ENCODE measurements at places on chromosomes 1 and 21.

- DNase-seq = no peak
Observed at GRCh38 chr21:40985370-40985769, 138.4 kb upstream of the DSCAM start.

DNA sequence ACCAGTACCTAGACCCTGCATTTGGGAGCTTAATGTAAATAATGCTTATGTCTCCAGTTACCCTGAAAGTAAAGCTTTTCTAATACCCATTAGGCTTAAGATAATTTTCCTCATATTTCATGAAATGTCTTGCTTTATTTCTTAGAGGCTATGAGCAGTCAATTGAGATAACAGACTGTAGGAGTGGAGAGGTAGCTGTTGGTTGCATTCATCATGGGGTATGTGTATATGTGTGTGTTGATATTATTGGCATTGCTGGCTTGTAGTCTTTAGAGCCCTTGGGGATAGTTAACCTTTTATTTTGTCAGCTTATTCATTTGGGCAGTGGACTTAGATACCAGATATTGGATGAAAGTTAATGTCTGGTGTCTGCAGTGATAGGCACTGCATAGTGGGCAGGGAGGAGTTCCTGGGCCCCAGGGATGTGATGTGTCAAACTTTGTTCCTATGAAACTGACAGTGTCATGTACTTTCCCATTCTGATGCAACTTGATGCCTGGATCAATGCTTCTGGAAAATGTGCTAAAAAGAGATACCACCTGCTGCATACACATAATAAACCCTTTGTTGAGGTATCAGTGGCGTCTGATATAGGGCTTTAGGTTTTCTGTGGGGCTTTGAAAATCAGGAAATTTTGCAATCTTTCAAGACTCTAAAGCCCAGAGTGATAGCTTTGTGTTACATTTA is 83.9 kb downstream of the MAST2 start:
- no peak for DNase-seq

DNA sequence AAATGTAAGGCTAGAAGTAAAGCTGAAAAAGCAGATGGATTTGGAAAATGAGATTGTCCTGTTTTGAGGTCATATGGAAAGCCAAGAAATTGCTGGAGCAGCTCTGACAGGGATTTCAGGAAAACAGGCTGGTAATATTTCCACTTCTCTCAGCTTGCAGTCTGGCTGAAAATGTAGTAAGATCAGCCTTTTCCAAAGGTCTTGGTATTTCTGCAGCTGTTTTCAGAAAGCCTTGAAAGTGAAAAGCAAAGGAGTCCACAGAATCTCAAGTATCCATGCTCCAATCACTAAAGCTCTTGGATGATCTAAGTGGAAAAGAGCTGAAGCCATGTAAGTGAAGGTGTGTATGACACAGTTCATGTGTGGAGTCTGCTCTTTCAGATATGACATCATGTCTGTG is 41.6 kb upstream of the APOBEC4 start:
- no peak for DNase-seq

GRCh38 chr1:35210321-35211119 is 17.6 kb upstream of the SFPQ start:
- DNase-seq = no peak

DNA sequence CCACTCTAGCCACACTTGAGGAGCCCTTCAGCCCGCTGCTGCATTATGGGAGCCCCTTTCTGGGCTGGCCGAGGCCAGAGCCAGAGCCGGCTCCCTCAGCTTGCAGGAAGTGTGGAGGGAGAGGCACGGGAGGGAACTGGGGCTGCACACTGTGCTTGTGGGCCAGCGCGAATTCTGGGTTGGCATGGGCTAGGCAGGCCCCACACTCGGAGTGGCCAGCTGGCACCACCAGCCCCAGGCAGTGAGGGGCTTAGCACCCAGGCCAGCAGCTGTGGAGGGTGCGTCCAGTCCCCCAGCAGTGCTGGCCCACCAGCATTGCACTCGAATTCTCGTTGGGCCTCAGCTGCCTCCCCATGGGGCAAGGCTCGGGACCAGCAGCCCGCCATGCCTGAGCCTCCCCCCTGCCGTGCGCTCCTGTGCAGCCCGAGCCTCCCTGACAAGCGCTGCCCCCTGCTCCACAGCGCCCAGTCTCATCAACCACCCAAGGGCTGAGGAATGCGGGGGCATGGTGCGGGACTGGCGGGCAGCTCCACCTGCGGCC is 785.9 kb upstream of the TPTE start:
- DNase-seq = no peak

- no peak for DNase-seq
Observed at GRCh38 chr1:201498621-201499020, 8.3 kb downstream of the CSRP1 start.

DNA sequence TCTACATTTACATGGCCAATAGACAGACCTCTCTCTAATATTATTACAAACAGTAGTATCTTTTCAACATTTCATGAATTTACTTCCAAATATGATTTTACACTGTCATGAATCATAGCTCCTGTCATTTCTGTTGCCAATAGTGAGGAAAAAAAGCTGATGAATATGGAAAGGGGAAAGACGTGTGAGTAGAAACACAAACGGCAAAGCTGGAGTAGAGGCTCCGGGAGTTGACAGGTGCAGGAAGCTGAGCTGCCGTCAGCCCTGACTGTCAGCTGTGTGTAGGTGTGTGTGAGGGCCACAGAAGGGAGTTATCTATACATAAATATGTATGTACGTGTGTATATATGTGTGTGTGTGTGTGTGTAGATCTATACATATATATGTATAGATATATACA is 416.9 kb downstream of the ZP4 start:
- DNase-seq = no peak

GRCh38 chr1:38235705-38236104 is 189.1 kb upstream of the POU3F1 start:
- no peak for DNase-seq

- DNase-seq = peak; percentile 66
Observed at GRCh38 chr1:236058141-236058934, 6.6 kb downstream of the NID1 start.

- DNase-seq = no peak
Observed at GRCh38 chr1:85325920-85326319, 49.5 kb upstream of the BCL10 start.

DNA sequence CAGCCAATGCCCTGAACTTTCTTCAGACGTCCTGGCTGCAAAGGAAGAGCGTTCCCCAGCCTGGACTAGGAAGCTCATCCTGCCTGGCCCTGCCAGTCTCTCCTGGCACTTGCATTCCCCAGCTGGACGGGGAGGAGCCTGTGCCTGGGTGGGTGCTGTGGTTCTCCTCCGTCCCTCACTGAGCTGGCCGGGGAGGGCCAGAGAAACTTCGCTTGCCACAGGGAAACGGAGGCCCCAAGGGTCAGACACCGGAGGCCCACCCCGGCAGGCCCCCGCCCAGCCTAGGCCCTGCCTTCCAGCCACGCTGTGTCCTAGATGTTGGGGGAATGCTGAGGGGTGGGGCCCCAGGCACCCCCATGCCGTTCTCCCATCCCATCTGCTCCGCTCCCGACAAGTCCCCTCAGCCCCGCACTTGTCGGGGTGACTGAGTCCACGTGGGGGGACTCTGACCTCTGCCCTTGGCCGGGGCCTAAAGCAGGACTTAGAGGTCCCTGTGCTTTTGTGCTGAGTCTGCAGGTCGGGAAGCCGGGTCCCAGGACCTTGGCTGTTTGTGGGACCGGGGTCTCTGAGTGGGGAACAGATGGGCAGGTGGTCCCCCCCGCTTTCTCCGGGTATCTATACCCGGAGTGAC is 4.8 kb downstream of the FTCD start:
- no peak for DNase-seq

- no peak for DNase-seq
Observed at GRCh38 chr21:22225299-22225698, 1227.1 kb downstream of the NCAM2 start.

DNA sequence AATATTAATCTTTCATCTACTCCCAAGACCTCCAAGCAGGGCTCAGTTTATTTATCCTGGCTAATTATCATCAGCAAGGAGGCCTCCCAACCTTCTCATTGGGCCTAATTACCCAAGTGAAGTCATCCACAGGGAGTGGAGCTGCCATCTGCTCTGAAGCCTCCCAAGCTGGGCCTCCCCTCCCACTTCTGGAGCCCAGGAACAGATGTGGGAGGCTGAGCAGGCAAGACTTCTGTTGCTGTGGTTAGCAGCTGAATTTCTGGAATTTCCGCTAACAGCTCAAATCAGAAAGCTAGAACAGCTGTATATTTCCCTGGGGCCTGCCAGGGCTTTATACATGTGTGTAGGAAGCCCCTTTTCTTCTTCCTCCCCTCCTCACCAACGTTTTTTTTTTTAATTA is 127.5 kb downstream of the UCK2 start:
- no peak for DNase-seq

GRCh38 chr1:113007706-113008364 is 51.8 kb upstream of the SLC16A1 start:
- DNase-seq = no peak

- no peak for DNase-seq
Observed at GRCh38 chr1:20469406-20470076, 16.5 kb downstream of the CAMK2N1 start.

DNA sequence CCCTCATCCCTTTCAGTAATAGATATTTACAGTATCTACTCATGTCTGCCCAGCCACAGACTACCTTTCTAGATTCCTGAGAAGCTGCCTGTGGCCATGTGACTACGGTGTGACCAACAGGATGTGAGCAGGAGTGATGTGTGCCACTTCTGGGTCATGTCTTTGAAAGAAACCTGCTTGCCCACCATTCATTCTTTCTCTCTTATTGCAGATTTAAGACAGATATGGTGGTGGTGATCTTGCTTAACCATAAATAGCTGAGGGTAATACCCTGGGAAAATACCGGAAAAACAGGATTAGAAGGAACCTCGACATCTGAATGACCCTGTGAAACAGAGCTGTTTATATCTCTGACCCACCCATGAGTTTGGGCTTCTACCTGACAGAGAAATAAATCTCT is 41.6 kb upstream of the GUCA2A start:
- DNase-seq = no peak

GRCh38 chr1:77007675-77008074 is 140.4 kb downstream of the ST6GALNAC5 start:
- DNase-seq = no peak

DNA sequence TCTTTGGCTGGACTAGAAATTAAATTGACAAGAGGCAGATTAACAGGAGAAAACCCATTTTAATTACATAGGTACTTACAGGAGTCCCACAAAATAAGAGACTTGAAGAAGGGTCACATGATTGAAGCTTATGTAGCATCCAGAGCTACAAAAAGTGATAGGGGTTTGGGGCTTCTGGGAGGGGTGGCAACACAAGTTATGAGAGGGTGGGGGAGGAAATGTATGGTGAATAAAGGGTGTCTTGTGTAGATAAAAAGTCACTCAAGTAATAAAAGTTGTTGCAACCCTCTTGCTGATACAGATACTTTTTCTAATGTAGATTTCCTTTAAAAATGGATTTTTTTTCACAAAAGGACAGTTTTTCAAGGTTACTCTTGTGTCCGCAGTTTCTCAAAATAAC is 24.0 kb downstream of the USP25 start:
- no peak for DNase-seq

GRCh38 chr1:225819346-225820192 is 9.6 kb downstream of the EPHX1 start:
- DNase-seq = no peak

- no peak for DNase-seq
Observed at GRCh38 chr1:16180291-16180824, 24.5 kb upstream of the EPHA2 start.

DNA sequence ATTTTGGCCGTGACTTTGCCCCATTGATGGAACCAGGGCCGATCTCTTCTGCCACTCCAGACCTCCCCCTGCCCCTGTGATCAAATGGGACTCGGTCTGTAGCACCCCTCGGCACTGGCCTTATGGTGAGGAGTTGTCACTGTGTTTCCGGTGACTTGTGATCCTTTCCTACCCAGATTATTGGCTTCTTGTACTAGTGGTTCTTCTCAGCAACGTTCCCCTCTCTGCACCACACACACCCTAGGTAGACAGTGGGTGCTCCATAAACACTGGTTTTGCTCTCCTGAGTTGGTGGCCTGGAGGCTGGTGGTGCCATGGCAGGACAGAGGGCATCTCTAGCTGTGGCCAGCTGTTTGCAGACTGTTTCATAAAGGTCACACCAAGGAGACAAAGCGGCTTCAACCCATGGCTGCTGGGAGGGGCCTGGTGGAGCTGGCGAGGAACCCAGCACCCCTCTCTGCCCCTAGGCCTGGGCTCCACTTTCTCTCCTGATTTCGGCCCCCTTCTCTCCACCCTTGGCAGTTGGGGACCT is 50.7 kb downstream of the DHRS3 start:
- no peak for DNase-seq

- no peak for DNase-seq
Observed at GRCh38 chr1:19447550-19447949, 37.8 kb downstream of the CAPZB start.

DNA sequence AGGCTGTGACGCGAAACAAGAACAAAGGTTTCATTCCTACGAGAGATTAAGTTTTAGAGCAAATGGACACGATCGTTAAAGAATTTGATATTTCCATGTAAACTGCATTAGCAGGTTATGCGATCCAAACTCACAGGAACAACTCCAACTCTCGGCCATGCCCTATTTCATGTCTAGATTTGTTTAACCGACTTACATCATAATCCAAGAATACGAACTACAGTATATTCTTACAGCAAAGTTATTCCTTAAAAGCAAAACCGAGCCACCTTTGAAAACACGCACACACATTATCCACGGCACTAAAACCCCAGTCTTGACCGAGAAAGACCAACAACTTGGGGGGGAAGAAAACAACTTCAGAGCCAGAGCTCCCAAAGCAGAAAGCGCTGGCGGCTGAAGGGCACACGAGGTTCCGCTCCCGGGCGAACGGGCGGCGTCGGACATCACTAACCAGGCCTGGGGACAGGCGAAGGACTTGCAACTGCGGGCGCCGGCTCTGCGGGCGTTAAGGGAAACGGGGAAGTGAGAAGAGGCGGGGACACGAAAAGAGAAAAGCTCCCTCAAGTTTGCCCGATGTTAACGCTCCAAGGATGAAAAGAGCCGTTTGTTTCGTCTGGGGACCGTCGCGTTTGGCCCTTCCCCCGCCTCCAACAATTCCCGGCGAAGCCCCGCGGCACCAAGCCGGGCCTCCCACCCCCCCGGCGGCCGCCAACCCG is 690 bp downstream of the B3GALNT2 start:
- DNase-seq = peak; percentile 42

DNA sequence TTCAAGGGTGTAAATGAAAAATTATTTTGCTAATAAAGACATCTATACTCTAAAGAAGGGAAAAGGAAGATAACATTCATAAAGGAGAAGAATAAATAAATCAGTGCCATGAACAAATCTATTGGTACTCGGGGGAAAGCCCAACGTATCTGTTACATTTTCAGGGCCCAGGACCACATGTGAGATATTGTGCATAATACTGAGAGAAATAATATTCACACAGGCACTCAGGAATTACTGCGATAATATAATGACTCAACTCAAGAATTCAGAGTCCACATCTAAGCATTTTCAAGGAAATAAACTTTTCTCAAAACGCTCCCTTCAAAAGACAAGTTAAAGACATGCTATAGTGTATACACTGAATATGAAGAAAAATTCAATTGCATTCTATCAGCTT is 108.8 kb downstream of the SMYD2 start:
- no peak for DNase-seq

All from spinal cord (tissue), 10 donors.